ENCODE measurements at places on chromosomes 2 and 18.

DNA sequence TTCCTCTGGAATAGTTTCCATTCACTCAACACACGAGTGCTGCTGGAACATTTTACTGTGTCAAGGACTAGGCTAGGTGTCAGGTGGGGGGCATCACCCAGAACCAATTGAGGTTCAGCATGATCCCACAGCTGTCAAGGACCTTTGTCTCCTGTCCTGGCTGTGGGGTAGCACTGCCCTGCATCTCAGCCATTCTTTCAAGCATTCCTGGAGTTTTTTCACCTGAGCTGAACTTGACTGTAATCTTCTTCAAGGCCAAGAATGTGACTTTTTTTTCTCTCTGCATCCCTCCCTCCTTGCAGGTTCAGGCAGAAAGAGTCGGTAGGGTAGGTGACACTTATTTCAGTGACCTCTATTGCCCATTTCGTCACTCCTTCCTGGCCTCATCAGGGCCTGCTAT lies 3.5 kb downstream of the MAPK4 start:
- no peak for DNase-seq

DNA sequence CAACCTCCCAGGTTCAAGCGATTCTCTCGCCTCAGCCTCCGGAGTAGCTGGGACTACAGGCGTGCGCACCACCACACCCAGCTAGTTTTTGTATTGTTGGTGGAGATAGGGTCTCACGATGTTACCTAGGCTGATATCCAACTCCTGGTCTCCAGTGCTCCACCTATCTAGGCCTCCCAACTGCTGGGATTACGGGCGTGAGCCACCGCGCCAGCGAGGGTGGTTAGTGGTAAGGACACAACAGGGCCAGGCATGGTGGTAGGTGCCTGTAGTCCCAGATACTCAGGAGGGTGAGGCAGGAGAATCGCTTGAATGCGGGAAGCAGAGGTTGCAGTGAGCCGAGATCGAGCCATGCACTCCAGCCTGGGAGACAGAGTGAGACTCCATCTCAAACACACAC lies 26.6 kb upstream of the DUSP2 start:
- DNase-seq: no peak

GRCh38 chr2:207408086-207408794 lies 121.5 kb upstream of the CREB1 start:
- DNase-seq: peak; percentile 12

GRCh38 chr2:179262077-179262660 lies 2.5 kb downstream of the SESTD1 start:
- no peak for DNase-seq

DNA sequence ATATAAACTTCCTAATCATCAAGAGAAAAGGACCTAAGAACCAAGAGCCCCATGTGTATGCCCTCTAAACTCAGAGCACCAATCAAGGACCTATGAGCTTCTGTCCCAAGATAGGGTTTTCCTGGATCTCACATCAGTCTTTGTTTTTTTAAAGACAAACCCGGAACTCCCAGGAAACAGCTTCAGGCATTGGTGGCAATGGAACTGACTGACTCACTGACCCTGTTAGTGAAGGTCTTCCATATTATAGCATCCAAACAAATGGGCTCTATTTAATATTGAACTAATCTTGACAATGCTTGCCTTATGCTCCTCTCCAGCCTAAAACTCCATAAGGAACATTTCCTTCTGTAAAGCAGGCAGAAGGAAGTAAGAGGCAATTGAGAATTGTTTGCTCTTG lies 63.5 kb upstream of the RPE start:
- DNase-seq: no peak

- DNase-seq: no peak
Measured at GRCh38 chr2:158187908-158188307, 86.2 kb downstream of the UPP2 start.

GRCh38 chr2:189092936-189093335 lies 86.6 kb downstream of the COL5A2 start:
- no peak for DNase-seq

- DNase-seq: peak; percentile 79
Measured at GRCh38 chr2:39642051-39642718, 23.5 kb upstream of the TMEM178A start.

DNA sequence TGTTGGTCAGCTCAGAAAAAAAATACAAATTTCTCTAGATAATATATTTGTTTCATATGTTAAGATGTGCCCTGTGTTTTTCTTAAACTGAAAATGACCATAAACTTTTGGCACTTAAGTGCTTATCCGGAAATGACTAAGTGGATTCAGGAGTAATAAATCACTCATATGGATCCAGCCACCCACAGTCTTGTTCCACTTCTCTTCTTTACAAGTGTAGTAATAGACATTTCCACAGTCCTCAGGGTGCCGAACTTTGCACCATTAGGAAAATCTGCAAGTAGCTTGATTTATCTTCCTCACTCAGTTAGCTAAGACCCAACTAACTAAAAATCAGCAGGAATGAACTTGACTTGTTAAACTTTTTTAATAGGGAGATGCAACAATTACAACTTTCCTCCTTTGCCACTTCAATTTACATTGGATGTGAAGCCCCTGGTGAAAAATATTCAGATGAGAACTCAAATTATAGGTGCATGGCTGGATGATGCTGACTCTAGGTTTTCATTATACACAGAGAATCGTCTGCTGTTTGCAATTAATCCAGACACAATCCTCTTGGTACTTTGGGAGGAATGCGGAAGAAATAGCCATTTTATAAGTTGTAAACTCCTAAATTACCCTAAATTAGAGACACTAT lies 322.5 kb downstream of the ARHGAP15 start:
- no peak for DNase-seq

DNA sequence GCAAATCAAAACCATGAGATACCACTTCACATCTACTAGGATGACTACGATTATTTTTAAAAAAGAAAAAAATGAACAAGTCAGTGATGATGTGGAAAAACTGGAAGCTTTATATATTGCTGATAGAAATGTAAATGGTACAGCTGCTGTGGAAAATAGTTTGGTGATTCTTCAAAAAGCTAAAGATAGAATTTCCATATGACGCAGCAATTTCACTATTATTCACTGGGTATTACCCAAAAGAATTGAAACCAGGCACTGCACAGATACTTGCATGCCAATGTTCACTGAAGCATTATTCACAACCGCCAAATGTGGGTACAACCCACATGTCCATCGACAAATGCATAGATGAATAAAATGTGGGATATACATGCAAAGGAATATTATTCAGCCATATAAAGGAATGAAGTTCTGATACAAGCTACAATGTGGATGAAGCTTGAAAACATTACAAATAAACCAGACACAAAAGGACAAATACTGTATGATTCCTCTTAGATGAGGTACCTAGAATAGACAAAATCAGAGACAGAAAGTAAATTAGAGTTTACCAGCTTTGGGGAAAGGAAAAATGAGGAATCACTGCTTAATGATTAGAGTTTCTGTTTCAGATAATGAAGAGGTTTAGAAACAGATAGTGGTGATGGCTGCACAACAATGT lies 11.1 kb downstream of the RTTN start:
- no peak for DNase-seq

- peak; percentile 33 for DNase-seq
Measured at GRCh38 chr2:66433945-66434678, 813 bp upstream of the MEIS1 start.

Measured in dermis microvascular lymphatic vessel endothelial cell (primary cell).